ENCODE measurements at places on chromosomes 2 and 18.
A peak's percentile ranks its signal among the peaks of the same experiment; 100 is the strongest.

DNA sequence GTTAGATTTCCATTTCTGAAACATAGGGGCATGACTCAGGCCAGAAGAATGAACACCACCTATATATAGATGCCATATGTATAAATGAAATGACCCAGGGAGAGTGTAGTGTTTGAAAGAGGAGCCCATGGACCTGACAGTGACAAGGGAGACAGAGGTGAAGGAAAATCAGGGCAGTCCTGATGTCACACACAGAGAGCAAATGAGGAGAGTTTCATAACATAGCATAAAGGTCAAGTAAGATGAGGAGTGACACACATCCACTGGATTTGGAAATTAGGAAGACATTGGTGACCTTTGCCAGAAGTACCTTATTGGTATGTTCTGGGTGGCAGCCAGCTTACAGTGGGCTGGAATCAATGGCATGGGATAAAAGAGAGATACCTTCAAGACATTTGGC lies 276.7 kb downstream of the ZNF385B start:
- peak; percentile 46 for DNase-seq

- no peak for DNase-seq
These were observed 618.6 kb downstream of the ZEB2 start for GRCh38 chr2:143901185-143901842.

DNA sequence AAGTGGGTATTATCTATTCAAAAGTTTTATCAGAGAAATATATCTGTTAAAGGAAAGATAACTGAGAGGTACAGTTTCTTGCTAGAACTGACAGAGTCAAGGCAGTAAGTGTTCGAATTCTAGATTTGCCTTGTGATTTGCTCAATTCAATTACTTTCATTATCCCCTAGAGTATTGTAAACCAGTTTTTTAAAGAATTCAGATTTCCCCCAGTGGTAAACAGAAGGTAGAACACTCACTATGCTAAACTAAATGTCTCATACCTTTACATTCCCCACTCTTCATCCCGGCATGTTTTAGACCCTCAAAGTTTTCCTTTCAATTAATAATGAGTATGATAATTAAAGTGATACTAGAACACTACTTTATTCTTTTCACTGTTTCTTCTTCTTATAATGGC lies 28.6 kb downstream of the TTC21B start:
- no peak for DNase-seq

GRCh38 chr18:9068346-9068745 lies 34.2 kb upstream of the NDUFV2 start:
- DNase-seq: no peak

DNA sequence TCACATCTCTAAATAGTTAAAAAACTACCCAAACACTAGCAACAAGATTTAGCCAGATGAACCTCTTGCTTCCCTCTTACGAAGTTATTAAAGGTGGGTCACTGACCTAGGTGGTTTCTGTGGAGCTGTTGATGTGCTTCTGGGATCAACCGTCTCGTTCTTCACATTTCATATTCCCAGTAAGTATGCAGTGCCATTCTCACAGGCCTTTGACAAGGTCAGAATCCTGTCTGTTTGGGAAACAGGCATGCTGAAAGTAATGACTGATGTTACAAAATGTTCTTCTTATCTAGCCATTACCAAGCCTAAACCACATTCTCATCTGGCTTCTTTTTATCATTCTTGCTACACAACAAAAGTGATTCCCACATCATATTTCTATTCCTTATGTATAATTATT lies 70.3 kb downstream of the WDR7 start:
- DNase-seq: no peak

DNA sequence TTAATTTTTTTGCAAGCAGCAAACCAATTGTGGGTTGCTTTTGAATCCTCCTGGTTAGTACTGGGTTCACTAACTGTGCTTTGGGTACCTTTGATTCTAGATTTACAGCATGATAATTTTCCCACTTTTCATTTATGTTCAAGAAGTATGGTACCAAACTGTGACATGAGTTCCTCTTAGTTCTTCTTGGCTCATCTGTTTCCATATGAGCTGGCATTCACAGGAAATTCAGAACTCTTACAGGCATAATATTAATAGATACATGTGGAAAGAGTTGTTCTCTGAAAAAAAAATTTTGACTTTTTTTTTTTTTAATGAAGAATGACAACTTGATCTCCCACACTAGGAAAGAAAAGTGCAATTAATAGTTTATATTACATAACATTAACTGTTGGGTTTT lies 59.4 kb downstream of the FMNL2 start:
- no peak for DNase-seq

DNA sequence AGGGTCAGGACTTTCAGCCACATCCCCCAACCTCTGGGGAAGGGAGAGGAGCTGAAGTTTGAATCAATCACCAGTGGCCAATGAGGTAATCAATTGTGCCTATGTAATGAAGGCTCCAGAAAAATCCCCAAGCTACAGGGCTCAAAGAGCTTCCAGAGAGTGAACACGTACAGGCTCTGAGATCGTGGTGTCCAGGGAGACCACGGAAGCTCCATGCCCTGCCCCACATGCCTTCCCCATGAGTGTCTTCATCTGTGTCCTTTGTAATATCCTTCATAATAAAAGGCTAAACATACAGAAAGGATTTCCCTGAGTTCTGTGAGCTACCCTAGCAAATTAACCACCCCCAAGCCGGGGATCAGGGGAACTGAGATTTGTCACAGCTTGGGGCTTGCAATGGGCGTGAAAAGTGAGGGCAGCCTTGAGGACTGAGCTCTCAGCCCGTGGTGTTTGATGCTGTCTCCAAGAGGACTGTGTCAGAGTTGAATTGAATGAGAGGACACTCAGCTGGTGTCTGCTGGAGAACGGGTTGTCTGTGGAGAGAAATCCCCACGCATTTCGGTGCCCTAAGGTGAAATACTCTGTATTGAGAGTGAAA lies 25.5 kb upstream of the TUBB6 start:
- no peak for DNase-seq

DNA sequence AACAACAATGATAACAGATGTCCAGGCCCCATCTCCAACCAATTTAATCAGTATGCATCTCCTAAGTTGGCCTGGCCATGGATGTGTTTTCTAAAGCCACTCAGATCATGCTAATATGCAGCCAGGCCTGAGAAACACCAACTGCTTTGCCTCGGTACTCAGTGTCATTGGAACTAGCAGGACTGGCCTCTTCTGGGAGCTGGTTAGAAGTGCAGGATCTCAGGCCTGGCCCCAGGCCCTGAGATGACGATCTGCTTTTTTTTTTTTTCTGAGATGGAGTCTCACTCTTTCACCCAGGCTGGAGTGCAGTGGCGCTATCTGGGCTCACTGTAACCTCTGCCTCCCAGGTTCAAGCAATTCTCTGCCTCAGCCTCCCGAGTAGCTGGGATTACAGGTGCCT lies 69.1 kb downstream of the IRS1 start:
- peak; percentile 61 for DNase-seq

DNA sequence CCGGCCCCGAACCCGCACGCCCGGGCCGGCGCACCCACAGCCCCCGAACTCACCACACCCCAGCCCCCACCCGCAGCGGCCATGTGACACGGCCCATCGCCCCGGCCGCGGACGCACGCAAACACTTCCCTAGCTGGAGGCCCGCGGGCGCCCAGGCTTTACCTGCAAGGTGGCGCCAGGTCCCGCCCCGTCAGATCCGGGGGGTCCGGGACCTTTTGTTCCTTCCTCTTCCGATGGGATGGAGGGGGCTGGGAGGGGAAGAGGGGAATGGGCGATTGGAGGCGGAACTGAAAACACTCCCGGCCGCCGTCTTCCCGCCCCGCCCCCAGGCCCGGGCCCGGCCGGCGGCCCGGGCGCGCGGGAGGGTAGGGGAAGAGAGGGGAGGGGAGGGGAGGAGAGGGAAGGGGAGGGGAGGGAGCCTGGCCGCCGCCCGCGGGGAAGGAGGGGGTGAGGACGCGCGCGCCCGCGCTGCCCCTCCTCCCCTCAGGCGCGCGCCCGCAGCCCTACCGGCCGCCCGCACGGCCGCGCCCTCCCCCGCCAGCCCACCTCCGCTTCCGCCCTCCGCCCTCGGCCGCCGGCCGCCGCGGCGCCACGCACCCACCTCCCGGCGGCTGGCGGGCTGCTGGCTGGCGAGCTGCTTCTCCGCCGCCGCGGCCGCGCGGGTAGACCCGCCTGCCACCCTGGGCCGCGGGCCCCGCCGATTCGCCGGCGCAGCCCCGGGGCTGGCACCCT lies at the start of gene SMAD2:
SMAD2 (minus strand) TSS at position 461 of the 732 bp plus-strand sequence. CDS start 33,903 bp downstream, outside the sequence.
- peak; percentile 87 for DNase-seq

GRCh38 chr2:169704160-169704708 lies 10.0 kb downstream of the PHOSPHO2 start:
- no peak for DNase-seq

- DNase-seq: no peak
These were observed 78.8 kb downstream of the ANKRD12 start for GRCh38 chr18:9215221-9215933.

- no peak for DNase-seq
These were observed 33.9 kb upstream of the SIX2 start for GRCh38 chr2:45043174-45043573.

GRCh38 chr2:126828051-126828450 lies 70.6 kb upstream of the TEX51 start:
- no peak for DNase-seq

DNA sequence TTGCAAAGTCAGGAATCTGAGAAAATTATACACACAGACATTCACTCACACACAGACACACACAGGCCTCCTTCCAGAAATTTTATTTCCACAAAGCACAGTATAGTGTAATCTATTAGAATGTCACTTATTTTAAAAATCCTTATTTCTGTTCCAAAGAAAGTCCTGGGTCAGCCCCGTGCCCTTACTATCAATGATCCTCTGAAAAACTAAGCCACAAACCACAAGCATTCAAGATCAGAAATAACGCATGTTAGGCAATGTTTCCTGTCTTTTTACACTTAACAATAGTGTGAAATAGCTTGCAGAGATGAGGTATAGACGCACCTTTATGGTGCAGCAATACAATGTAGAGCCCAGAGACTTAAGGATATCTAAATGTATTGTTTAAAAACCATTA lies 25.8 kb downstream of the TBC1D8 start:
- no peak for DNase-seq

DNA sequence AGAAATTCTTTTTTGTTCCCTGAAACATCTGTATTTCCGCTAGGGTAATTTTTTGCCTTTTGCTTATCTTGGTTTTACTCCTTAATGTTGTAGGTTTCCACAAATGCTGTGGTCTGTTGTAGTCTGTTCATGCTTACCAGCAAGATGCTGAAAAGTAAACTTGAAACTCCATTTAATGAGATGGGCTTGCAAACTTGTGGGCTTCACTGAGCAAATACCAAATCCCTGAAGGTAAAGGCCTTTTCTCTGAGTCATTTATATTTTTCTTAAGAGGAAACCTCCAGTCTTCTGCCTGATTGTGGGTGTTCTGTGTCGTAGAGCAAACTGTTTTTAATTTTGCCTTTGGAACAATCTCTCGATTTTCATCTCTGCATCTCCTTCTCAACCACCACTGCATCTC lies 9.3 kb downstream of the SP140 start:
- no peak for DNase-seq

- no peak for DNase-seq
These were observed 227.9 kb downstream of the CDH2 start for GRCh38 chr18:27948986-27949385.

- no peak for DNase-seq
These were observed 215.3 kb downstream of the GALR1 start for GRCh38 chr18:77464917-77465316.

DNA sequence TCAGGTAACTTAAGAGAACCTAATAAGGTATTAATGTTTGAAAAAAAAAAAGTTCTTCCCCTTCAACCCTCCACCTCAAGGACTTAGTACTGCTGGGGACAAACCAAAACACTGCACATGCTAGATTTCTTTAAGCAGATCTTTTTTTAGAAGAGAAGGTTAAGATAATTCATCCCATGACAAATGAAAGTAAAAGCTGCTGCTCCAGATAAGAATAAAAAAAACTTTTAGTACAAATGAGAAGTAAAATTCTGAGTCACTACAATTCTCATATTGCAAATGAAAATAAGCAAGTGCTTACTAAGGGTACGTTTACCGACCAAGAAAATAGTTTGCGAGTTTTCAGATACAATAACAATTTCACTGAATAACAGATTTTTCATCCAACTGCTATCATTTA lies 8.9 kb downstream of the STAM2 start:
- no peak for DNase-seq

- DNase-seq: no peak
These were observed 30.4 kb downstream of the HDAC4 start for GRCh38 chr2:239370403-239370802.

DNA sequence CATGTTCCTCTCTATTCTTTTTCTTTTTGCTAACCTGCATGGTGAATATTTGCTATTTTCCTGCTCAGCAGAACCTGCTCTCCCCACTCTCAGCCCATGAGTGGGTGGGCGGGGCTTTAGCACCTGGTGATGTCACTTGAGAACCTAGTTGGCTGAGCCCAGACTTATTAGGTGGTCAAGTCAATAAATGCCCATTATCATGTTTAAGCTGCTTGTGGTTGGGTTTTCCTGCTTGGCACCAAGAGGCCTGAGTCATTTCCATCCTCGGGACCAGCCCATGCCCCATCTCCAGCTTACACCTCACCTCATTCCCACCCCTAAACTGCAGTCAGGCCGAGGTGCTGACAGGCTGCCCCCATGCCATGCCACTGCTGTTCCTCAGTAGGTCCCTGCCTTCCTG lies 226.6 kb downstream of the ANKRD30B start:
- no peak for DNase-seq

DNA sequence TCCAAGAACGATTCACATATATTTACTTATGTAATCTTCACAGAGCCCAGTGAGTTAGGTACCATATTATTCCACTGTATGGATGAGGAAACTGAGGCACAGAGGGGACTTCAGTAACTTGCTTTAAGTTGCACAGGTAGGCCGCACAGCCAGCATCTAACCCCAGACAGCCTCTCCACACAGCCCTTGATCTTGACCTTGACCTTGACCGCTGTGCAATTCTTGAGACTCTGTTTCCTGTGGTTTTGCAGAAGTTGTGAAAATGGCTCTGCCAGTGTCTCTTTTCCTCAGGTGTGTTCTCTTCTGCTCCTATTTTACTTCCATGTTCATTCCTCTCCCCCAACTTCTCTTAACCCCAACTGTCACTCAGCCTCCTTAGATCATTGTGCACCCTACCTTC lies 206.5 kb downstream of the SOX11 start:
- no peak for DNase-seq

DNA sequence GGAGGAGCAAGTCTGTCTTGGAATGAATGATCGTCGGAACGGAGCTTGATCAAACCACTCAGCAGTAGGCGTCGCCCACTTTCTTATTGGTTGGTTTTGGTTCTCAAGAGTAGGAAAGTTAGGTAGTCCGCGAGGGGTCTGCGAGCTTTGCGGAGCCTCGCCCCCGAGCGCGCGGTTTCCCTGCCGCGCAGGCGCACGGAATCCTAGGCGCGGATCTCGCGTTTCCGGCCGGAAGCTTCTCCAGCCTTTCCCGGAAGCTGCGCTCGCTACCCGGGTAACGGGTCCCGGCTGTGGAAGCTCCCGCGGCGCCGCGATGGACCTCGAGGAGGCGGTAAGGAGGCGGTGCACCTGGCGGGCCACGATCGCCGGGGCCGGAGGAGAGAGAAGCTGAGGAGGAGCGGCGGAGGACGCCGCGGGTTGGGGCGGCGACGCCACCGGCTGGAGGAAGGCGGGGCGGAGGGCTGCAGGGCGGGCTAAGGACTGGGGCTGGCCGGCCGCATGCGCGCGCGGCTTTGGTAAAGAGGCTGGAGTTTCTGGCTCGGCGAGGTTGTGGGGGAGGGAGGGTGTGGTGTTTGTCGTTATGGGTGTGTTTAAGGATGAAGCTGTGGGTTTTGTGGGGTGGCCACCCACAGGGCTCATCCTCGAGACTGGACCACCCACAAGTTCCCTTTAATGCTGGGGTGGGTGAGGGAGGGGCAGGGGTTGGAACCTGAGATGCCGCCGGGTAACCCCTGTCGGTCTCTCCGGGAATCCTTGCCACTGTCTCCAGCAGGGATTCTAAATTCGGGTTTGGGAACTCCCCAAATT lies at the start of gene TAF1B:
TAF1B (plus strand) TSS at position 246 of the 807 bp plus-strand sequence; CDS start at position 314, 68 bp downstream.
- DNase-seq: peak; percentile 86

- DNase-seq: no peak
These were observed 35.5 kb upstream of the PELI1 start for GRCh38 chr2:64179582-64180321.

Data from left lobe of liver (tissue), 2 donors.